Myometrial cell (primary cell): ENCODE measurements at places on chromosomes 4 and X. TPM values are rescaled to one million over a fixed set of nuclear protein-coding genes. Genes with fewer than 3 reads are reported as not detected.

ARSJ gene
- total RNA-seq = 21.6 and 24.5 TPM in 2 replicates

BEND4 gene
- 0.29 TPM in 1 of 2 replicates, not detected in the other for total RNA-seq

MBTPS2 gene
- 7.8 and 9.7 TPM in 2 replicates for total RNA-seq

SLC7A11 gene
- total RNA-seq = 24.8 and 34.9 TPM in 2 replicates

PWWP3B gene
- total RNA-seq = 2.5 and 2.9 TPM in 2 replicates

UGT2B11 gene
- total RNA-seq = not detected in 2 replicates
